ENCODE measurements at places on chromosomes 5 and 9.

DNA sequence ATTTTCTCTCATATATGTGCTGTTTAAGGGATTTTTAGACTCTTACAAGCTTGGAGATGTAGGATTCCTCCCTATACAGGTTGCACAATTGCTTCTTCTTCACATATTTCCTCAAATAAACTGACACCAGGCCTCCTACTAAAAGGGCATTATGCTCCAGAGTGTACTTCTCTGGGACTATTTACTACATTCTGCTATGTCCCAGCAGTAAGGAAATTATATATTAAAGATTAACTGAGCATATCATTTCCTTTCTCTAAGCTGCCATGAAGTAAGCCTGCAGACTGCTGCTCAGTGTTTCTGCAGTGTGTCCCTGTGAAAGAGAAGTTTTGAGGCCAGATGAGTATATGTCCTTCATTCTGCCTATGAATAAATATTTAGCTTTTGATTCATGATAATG lies 356.9 kb upstream of the NUDT12 start:
- no peak for DNase-seq

- DNase-seq, result no peak
Observed at GRCh38 chr5:160097991-160098390, 21.3 kb downstream of the PWWP2A start.

DNA sequence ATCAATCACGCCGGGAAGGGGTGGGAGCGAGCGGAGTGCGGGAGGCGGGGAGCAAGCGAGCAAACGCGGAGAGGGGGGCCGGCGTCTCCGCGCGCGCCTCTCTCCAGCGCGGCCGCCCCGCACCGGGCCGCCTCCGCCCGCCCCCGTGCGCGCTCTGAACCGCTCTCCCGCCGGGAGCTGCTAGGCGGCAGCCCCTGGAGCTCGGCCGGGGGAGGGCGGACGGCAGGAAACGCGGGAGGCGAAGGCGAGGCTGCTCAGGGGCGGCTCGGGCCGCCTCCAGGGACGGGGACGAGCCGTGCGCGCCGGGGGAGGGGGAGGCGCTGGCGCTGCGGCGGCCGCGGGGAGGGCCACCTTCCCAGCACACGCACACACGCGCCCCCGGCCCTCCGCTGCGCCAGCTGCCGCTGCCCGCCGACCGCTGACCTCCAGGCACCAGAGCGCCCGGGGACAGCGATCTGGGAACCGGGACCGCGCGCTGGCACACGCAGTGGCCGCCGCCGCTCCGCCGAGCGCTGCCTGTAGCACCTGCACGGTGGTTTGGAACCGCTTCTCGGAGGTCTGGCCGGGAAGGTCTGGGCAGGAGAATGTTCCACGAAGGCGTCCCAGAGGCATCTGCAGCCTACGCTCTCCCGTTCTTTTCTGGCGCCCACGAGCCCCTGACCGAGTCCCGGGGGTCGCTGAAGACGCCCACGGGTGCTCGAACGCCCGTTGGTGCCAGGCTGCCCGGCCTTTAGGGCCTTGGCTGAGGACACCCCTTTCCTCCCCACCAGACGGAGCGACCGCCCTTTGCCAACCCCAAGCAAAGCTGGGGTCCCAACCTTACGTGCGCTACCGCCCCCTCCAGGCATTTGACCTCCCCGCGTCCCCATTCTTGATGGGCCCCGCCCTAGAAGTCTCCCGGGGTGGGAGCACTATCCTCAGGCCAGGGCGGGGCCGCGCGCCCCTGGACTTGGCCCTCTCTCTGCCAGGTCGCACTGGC lies at the start of gene GABBR2:
TSS of gene GABBR2 (minus strand) at position 3 of the 979 bp plus-strand sequence. CDS start 198 bp downstream, outside the sequence.
- DNase-seq, result no peak

DNA sequence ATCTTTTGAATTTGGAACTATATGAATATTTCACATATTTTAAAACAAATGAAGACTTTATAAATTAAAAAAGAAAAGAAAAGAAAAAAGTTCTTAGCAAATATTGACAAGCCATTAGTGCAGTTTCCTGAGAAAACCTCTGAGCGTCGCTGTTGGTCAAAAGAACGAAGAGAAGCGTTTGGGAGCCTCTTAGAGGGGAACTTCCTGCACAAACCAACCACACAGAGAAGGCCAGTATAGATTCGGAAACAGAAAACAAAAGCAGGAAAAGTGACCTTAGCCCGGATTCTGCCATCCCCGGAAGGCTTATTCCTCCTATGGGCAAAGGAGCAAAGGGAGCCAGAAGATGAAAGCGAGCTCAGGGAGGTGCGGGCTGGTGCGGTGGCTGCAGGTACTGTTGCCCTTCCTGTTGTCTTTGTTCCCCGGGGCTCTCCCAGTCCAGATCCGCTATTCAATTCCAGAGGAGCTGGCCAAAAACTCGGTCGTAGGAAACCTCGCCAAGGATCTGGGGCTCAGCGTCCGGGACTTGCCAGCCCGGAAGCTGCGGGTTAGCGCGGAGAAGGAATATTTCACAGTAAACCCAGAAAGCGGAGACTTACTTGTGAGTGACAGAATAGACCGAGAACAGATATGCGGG lies at the start of gene PCDHGB2:
TSS of gene PCDHGB2 (plus strand) at position 205 of the 637 bp plus-strand sequence. CDS start at position 347, 142 bp downstream.
- peak; percentile 18 for DNase-seq

GRCh38 chr5:58875599-58875998 lies 292.7 kb downstream of the RAB3C start:
- DNase-seq, result no peak

GRCh38 chr9:96522366-96522765 lies 72.4 kb downstream of the HABP4 start:
- DNase-seq, result no peak

GRCh38 chr9:79300068-79300467 lies 271.7 kb upstream of the TLE4 start:
- peak; percentile 88 for DNase-seq

GRCh38 chr5:138366632-138367382 lies 14.3 kb downstream of the KDM3B start:
- no peak for DNase-seq

GRCh38 chr9:90504486-90504885 lies 138.1 kb downstream of the DIRAS2 start:
- no peak for DNase-seq

DNA sequence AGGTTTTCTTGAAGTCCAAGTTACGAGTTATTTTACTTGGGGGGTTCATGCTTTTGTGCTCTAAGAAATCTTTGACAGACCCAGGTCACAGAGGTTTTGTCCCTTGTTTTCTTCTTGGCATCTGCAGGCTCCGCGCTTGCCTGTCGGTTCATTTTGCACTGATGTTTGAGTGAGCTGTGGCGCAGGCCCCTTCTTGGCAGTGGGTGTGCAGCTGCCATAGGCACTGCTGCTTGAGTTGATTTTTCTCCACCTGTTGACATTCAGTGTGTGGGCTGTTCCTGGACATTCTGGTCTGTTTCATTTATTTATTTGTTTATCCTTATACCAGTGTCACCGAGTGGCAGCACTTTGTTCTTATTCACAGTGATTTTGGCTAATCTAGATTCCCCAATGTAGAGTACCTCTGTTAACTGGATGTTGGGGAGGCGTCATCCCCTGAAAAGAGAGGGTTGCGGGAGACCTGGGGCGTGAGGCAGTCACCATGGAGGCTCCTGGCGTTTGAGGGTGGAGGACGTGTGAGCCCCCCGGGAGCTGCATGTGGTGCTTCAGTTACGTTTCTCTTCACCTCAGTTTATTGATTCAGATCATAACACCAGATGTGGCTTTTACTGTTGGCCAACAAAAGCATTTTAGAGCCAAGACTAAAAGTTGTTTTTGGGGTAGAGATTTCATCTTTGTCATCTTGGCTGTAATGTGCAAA lies 121.4 kb upstream of the CACNA1B start:
- no peak for DNase-seq

- DNase-seq, result no peak
Observed at GRCh38 chr9:5122516-5122915, 62.9 kb downstream of the INSL6 start.

- DNase-seq, result no peak
Observed at GRCh38 chr9:127561491-127562278, 50.4 kb upstream of the STXBP1 start.

DNA sequence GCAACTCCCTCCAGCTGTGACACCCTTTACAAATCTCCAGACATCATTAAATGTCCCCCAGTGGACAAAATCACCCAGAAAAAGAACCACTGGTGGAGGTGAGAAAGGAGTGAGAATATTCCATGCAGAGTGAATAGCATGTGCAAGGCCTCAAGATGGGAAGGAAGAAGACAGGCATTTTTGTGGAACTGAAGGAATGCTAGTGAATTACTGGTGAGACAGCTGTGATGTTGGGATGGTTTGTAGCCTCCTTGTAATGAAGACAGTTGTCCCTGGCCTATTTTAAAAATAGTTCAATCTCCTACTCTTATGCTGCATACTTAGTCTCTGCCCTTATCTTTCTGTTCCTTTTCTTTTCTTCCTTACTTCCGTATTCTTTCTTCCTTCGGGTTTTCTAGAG lies 124.9 kb upstream of the RPS23 start:
- no peak for DNase-seq

DNA sequence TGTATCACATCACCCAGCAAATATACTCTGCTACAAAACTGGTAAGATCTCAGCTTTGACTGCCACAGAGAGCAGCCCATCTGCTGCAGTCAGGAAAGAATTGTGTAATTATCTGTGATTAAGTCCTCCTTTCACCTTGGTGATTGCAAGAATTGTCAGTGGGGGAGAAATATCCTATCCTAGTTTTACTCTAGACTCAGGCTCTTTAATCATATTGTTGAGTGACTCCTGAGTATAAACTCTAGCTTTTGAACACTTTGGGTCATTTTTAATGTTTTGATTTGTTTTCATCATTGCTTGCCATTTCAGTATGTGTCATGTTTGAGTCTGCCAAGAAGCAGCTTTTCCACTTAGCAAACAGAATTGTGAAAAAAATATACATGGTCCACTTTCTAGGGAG lies 32.1 kb downstream of the VCAN start:
- no peak for DNase-seq

DNA sequence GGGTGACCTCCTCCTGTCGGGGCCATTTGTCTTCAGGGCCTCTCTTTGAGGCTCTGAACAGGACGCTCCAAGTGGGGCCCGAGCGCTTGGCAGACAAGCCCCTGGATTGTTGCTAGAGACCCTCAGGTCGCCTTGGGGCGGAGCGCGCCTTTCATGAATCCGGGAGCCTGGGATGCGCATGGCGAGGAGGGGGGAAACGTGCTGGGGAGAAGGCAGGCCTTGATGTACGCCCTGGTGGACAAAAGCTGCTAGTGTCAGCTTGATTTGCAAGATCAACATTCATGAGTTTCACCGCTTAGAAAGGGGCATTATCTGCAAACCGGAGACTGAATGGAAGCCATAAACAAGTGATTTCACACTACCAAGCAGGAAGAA lies 226.3 kb downstream of the SMARCA2 start:
- DNase-seq, result no peak

GRCh38 chr9:126031116-126031515 lies 283.9 kb downstream of the PBX3 start:
- DNase-seq, result no peak

DNA sequence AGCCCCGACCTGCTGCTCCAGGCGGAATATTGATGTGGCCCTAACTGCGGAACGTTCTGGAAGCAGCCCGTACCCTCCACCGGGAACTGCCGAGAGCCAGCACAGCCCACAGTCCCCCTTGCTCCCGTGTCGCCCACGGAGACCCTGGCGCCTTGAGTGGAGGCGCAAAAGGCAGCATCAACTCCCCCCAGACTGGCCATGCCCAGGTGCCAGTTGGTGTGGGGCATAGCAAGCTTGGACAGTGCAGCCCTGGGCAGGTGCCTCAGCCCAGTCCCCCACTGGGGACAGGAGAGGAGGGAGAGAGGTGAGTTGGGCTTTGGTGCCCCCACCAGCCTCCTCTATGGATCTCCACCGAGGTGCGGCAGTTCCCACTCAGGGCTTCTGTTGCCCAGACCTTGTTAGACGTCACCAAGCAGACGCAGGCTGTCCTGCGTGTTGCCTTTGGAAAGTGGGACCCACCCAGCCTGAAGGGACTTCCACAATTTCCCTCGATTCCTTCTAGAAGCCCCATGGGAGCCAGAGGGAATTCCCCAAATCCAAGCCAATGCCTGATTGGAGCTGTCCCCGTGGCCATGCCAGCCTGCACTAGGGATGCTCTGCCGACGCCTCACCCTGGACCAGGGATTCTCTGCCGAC lies 19.8 kb upstream of the NRARP start:
- no peak for DNase-seq

DNA sequence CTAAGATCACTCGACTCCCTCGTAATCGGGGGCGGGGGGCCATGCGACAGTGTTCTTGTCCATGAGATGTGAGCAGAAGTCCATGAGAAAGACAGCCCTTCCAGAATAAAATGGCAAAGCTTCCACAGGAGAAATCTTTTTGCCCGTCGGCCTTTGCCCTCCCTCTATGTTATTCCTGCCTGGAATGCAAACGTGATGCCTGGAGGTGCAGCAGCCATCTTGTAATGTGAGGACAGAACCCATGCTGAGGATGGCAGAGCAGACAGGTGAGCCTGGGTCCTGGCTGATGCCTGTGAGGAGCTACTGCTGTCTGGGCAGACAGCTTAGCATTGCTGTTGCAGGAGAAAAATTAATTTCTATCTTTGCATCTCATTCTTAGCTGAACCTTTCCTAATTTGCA lies 17.2 kb downstream of the MED10 start:
- DNase-seq, result no peak
